ENCODE measurements at places on chromosomes 6 and 20.

DNA sequence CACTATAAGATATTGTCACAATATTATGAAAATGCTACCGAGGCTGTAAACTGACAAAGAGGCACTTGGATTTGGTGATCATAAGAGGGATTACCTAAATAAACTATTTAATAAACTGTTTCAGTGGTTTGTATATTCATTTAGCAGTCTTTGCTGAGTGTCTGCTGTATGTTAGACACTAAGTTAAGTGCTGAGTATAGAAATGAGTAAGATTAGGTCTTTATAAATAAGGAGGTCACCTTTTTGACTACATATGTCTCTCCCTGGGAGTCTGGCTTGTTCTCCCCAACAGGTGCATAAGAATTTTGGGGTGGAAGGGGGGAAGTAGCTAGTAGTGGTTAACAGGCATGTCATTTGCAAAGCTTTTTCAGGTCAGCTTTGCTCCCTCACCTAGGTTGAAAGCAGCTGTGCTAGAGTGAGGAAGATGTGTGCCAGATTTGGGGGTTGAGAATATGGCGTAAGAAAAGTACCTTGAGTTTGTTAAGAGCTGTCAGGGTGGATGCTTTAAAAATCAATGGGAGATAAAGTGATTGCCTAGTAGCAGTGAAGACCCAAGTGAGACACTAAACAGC is 246.3 kb downstream of the ZFAND3 start:
- DNase-seq: no peak

DNA sequence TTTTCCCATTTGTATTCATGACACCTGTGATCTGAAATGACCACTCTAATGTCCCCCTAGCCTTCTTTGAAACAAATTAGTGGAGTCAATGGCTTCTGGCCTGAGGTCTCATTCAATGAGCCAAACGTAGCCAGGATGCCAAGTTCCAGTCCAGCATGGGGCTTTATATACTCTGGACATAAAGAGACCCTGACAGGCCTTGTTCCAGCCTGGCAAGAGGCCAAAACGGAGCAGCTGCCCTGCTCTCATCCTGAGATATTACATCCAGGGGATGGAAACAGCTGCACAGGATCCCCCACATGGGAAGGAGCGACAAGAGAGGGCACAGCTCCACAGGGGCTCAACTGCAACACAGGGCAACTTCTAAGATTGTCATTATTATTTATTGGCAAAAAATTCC is 437.8 kb downstream of the CDH26 start:
- DNase-seq: no peak

- DNase-seq: no peak
Measured at GRCh38 chr6:56026455-56027180, 151.2 kb upstream of the BMP5 start.

- DNase-seq: no peak
Measured at GRCh38 chr6:161210857-161211256, 63.0 kb downstream of the AGPAT4 start.

DNA sequence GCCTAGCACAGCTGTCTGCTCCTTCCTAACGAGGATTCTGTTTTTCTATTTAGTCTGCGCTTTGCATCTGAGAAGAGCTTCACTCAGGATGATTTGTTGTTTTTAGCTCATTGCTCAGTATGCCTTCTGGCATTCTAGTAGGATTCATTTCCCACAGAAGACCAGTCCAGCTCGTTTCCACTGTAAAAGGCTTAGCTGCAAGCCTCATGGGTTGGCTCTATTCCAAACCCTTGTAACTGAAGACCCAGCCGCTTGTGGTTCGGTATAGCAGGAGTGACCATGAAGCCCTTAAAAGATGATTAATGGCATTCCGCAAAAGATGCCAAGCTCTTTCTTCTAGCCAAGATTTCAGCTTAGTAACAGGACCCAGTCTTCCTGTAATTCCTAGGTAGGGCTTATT is 7.2 kb downstream of the ADGRF1 start:
- DNase-seq: no peak

DNA sequence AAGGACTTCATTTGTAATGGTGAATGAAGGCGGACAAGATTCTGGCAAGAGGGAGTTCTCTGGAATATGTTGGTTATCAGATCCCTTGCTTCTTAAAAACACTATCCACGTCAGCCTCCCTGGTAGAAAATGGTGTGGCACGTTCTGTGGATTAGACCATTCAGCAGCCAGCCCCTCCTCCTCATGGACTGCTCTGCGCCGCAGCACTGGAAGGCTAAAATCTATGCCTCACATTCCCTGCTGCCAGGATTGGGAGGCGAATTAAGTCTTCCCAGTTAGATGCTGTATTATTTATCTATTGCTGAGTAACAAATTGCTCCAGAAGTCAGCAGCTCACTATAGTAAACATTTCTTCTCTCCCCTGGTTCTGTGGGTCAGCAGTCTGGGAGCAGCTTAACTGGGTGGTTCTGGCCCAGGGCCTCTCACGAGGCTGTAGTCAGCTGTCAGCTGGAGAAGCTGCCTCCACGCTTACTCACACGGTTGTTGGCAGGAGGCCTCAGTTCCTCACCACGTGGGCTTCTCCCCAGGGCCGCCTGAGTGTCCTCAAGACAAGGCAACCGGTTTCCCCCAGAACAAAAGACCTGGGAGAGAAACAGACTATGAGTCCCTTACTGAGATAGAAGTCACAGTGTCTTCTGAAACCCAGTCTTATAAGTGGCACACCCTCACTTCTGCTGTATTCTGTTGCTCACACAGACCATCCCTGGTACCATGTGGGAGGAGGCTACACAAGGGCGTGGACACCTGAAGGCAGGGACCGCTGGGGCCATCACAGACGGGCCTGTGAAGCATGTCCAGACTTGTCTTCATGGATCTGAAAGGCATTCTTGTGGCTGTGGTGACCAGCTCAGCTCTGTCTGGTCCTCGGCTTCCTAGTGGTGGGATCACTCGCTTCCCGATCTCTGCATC is 101.0 kb downstream of the NRN1 start:
- no peak for DNase-seq

- DNase-seq: no peak
Measured at GRCh38 chr6:71879016-71879415, 7.3 kb upstream of the RIMS1 start.

DNA sequence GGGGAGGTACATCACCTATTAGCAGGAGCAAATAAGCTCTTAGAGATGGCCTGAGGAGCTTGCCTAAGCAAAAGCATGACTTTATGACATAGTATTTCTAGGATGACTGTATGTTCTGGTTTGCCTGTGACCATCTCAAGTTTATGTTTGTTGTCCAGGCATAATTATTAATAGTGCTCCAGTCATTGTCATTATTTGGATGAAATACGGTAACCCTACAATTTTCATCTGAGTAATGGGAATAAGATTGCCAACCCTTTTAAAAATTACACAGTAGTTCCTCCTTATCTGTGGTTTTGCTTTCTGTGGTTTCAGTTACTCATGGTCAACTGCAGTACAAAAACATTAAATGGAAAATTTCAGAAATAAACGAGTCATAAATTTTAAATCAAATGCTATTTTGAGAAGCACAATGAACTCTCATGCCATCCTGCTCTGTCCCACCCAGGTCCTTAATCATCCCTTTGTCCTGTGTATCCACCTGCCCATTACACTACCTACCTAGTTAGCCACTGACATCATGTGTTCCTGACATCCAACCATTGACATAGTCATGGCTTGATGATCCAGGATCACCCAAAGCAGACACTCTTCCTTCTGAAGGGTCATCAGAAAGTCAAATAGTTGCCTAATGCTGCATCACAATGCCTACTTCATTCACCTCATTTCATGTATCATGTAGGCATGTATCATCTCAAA is 27.0 kb upstream of the TFB1M start:
- DNase-seq: no peak

- no peak for DNase-seq
Measured at GRCh38 chr20:26208296-26209091, 511.8 kb upstream of the ZNF337 start.

DNA sequence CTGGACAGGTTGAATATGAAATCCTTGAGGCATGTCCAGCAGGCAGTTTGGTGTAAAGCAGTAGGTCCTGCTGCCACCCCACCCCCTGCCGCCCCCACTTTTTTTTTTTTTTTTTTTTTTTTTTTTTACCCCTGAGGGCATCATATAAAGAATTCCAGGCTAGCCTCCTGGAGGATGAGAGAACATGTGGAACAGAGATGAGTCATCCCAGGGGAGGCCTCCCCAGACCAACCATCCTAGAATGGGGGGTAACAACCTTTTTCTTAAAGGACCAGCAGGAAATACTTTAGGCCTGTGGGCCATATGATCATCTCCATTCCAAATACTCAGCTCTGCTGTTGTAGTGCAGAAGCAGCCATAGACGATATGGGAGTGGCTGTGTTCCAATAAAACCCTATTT is 170.9 kb downstream of the GJA10 start:
- DNase-seq: no peak

GRCh38 chr6:139250296-139251044 is 41.3 kb downstream of the TXLNB start:
- DNase-seq: peak; percentile 48

GRCh38 chr6:64547594-64548268 is 912.1 kb downstream of the PHF3 start:
- DNase-seq: no peak

DNA sequence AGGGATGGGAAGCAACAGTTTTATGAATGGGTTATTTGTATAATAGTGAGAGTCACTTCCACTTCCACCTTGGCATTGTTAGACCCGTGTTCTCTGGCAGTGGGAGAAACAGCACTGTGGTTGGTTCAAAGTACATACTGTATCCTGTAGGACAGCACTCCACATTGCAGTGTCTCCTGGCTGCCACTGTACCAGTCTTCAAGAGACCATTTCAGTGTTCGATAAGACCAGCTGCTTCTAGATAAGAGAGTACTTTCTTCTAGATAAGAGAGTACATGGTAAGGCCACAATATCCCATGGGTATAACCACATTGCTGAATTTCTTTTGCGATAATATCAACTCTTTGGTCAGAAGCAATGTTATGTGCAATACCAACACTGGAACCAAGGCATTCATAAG is 28.8 kb downstream of the FITM2 start:
- DNase-seq: no peak

DNA sequence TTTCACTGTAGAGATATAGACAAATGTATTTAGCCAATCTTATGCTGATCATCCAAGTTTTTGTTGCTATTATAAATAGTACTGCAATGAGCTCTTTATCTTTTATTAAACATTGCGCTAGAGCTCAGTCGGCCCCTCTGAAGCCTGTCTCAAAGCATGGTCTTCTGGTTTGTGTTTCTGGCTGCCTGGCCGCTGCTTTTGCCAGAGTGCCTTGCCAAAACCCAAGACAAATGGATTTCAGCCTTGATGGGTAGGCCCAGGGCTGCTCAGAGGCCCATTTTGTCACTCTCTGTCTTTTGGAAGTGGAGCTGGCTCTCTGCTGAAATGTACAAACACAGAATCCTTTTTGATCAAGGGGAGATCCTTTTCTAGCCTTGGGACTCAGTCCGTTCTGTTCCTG is 102.9 kb upstream of the KCNG1 start:
- DNase-seq: no peak

DNA sequence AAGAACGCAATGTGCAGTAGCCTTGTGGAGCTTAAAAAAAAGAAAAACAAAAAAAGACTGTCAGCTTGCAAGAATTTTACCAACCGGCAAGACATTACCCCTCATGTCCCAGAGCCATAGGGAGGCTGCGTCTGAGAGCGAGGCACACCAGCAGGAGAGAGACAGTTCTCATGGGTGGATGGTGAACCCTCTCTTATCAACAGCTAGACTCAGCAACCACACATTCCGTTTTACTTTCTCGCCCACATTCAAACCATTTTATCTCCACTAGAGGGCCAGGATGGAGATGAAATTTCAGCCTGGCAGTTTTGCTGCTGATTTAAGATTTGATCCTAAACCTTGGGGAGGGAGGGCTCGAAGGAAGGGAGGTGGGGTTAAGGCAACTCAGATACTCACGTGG is 247.0 kb downstream of the ATXN1 start:
- no peak for DNase-seq

GRCh38 chr20:37237656-37238055 is 24.0 kb downstream of the GHRH start:
- no peak for DNase-seq

GRCh38 chr20:49230021-49230420 is 10.8 kb downstream of the DDX27 start:
- no peak for DNase-seq

- no peak for DNase-seq
Measured at GRCh38 chr6:150783813-150784212, 81.7 kb upstream of the MTHFD1L start.

GRCh38 chr6:34525431-34526175 is 30.5 kb downstream of the SPDEF start:
- no peak for DNase-seq

DNA sequence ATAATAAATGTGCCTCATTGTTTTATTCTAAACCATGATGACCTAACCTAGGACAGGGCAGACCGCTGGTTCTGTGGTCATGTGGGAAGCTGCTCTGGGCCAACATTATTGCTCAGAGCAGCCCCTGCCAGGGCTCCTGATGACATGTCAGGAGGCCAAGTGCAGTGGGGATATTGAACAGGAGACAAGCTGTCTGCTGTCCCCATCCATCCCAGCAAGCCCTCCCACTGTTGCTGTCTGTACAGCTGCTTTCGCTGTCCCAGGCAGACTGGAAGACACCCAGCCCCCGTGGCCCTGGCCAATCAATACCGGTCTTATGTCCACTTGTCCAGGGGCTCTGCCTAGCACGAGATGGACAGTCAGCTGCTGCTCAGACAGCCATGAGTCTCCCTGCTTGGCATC is 43.2 kb upstream of the FNDC1 start:
- DNase-seq: no peak

DNA sequence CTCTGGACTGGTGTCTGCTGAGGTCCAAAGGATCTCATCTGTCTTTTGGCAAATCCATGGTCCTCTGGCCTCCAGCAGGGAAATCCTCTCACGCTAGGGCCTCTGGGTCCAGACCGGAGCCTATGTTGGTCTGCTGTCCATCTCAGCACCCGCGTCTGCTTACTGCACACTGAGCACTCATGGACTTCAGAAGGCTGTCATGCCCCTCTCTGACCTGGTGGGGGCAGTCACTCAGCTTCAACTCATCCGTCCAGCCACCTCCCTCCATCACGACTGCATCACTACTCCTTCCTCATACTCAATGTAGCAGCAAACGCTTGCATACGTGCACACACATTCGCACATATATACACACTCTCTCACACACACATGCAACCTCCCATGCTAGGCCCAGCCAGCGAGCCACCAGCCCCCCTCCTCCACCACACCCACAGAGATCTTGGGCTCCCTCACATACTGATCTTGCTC is 33.3 kb downstream of the GABRR2 start:
- no peak for DNase-seq

DNA sequence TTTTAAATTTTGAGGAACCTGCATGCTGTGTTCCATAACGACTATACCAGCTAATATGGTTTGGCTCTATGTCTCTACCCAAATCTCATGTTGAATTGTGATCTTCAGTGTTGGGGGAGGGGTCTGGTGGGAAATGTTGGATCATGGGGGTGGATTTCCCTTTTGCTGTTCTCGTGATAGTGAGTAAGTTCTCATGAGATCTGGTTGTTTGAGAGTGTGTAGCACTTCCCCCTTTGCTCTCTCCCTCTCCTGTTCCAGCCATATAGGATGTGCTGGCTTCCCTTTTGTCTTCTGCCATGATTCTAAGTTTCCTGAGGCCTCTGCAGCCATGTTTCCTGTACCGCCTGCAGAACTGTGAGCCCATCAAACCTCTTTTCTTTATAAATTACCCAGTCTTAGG is 61.8 kb upstream of the NEDD9 start:
- no peak for DNase-seq
